ENCODE measurements at places on chromosomes 1 and 21. TPM values are rescaled to one million over a fixed set of nuclear protein-coding genes. Genes with fewer than 3 reads are reported as not detected.

The FAM72D gene
- 0.23 TPM for total RNA-seq

DNA sequence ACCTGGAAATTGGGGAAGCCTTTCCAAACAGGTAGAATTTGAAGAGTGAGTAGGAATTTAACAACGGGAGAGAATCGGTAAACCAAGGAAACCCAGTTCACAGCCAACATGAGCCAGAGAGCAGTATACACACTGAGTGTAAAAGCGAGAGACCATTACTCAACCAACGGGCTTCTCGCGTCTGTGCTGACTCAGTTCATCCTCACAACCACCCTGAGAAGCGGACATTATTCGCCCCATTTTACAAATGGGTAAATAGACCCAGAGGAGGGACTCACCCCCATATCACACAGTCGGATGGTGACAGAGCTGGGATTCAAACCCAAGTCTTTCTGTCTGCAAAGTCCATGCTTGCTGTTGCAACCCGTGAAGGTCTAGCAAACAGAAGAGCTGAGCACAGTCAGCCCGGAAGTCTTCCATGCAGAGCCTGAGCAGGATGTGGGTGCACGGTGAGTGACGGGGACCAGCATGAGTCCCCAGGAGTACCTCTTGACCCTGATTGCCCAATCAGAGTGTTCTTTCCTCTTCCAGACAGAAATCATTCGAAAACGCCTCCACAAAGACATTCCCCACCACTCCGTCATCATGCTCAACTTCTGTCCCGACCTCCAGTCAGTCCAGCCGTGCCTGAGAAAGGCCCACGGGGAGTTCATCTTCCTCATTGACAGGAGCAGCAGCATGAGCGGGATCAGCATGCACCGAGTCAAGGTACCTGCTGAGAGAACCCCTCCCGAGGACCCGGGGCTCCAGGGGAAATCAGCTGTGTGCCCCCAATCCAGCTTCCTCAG, 32.3 kb downstream of the VWA5B1 start:
- H3K36me3 ChIP-seq = no peaks in the 10 kb centered on the region
- H3K4me3 ChIP-seq = no peak overlapping the region
- DNase-seq = no peak
- H3K27me3 ChIP-seq = no peaks in the 10 kb centered on the region
- H3K4me1 ChIP-seq = peaks cover 8% of the 10 kb centered on the region
- H3K27ac ChIP-seq = no peak overlapping the region

The TMCC2 gene
- 3.8 TPM for total RNA-seq

DNA sequence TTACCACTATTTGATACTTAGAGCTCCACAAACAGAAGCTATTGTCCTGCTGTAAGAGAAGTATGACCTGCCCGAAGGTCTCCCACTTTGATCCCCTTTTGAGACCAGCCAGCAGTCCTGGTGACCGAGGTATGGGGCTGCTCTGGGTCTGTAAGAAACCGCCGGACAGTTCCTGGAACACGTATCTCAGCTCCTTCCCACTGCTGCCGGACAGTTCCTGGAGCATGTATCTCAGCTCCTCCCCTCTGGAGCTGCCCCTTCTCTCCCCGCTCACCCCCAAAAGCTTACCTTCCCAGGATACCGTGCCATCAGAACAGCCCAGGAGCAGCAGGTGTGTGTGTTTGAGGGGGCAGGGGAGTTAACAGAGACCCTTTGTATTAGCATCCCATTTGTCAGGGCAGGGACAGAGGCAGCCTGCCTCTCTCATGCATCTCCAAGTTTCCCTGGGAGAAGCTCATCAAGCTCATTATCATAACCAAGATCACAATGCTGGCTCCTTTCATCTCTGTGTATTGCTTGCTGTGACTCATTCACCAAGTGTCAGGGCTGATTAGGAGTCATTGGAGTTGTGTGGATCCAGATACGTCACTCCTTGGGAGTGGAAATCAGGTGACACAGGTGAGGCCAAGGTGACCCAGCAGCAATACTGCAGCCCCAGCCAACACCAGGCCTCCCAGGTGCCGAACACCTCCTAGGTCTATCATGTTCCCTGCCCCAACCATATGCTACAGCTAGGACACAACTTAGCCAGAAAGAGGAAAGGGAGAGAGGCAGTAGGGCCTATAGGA, 25.3 kb downstream of the OPTC start:
- H3K27ac ChIP-seq = no peak overlapping the region
- no peaks in the 10 kb centered on the region for H3K36me3 ChIP-seq
- H3K27me3 ChIP-seq = no peaks in the 10 kb centered on the region
- H3K4me3 ChIP-seq = no peak overlapping the region
- DNase-seq = no peak

The UBASH3A gene
- total RNA-seq = 0.24 TPM

The VANGL2 gene
- total RNA-seq = 13.9 TPM

- no peaks in the 10 kb centered on the region for H3K36me3 ChIP-seq
- DNase-seq = no peak
- H3K27ac ChIP-seq = no peak overlapping the region
- peaks cover 2% of the 10 kb centered on the region for H3K4me1 ChIP-seq
- H3K27me3 ChIP-seq = no peaks in the 10 kb centered on the region
Measured at GRCh38 chr1:2135941-2136340, 58.6 kb downstream of the FAAP20 start.

The AMY1C gene
- 1.4 TPM for total RNA-seq

- peak overlapping the region; percentile 78 for H3K27ac ChIP-seq
- H3K27me3 ChIP-seq = no peaks in the 10 kb centered on the region
- no peaks in the 10 kb centered on the region for H3K36me3 ChIP-seq
- H3K4me3 ChIP-seq = peak overlapping the region; percentile 83
Measured at GRCh38 chr21:46325073-46325912, 1.3 kb downstream of the PCNT start.

The HSD11B1 gene
- 106 TPM for total RNA-seq

DNA sequence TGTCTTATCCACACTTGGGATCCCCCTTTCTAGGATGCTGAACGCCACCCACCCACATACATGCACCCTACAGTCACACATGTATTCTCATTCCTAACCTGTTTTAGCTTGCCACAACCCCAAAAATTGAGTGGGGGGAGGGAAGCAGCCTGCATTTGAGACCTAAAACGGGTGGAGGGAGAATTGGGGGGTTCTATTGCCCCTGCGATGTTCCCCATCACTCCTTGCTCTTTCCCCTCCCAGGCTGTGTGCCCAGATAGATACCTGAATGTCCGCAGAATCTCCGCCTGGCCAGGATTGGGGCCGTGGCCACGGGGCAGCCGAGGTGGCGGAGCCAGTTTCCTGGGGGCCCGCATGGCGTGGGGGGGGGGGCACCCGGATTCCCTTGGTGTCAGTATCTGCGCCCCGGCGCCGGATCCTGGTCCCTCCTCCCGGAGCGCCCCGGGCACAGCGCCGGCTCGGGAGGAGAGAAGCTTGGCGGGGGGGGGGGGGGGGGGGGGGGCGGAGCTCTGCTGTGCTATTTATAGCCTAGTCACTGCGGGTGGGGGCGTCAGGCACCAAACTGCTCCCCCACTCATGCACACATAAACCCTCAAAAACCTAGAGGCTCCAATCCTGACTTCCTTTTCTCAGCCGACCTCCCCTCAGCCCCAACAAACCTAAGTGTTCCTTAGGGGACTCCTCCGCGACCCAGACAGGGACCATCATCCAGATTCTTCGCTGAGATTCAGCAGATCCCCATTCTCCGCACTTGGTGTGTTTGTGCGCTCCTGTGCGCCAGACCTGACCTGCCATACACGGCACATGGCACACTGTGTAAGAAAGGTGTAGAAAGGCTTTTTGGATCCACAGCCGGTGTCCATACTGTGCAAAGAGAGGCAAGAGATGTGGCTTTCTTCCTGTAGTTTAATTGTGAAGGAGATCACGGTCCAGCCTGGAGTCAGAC, 1.9 kb downstream of the ANKRD34A start:
- no peaks in the 10 kb centered on the region for H3K36me3 ChIP-seq
- H3K4me3 ChIP-seq = peak overlapping the region; percentile 58
- H3K27ac ChIP-seq = peak overlapping the region; percentile 87
- peak; percentile 79 for DNase-seq
- H3K27me3 ChIP-seq = no peaks in the 10 kb centered on the region
- peaks cover 1% of the 10 kb centered on the region for H3K4me1 ChIP-seq
